ENCODE measurements at places on chromosomes 2 and 18.
A peak's percentile ranks its signal among the peaks of the same experiment; 100 is the strongest.

DNA sequence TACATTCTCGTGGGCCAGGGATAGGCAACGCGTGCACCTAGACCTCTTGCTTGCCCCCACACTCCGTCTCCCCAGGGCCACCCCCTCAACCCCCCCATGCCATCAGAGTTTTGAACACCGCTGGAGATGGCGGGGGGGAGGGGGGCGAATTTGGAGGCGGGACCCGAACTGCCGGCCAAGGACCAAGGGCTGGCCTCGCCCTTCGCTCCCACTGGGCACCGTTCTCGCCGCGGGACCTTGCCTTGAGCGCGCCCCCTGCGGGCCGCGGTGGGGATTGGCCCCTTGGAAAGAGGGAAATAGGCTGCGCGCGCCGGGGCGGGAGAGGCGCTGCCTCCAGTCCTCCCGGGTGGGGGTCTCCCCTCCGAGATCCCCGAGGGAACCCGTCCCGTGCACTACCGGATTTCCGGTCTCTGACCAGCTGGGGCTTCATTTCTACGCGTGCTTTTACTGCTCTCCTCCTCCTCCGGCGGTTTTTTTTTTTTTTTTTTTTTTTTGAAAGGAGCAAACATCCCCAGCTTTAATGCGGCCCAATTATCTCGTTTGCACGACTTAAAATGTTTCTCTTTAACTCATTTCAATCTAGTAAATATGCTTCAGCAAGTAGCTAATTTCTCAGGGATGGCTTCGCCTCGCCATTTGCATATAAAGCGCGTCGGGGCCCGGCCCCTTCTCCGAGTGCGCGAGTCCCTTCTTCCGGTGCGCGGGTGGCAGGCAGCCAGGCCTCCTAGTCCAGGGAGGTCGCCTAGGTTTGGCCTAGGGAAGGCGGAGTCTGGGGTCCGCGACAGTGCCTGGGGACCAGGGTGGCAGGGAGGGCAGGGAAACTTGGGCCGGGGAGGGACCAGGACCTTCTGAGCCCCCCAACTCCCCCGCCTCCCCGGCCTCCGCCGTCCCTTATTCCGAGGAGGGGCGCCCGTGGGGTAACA is 10.0 kb upstream of the GBX2 start:
- DNase-seq: peak; percentile 80

DNA sequence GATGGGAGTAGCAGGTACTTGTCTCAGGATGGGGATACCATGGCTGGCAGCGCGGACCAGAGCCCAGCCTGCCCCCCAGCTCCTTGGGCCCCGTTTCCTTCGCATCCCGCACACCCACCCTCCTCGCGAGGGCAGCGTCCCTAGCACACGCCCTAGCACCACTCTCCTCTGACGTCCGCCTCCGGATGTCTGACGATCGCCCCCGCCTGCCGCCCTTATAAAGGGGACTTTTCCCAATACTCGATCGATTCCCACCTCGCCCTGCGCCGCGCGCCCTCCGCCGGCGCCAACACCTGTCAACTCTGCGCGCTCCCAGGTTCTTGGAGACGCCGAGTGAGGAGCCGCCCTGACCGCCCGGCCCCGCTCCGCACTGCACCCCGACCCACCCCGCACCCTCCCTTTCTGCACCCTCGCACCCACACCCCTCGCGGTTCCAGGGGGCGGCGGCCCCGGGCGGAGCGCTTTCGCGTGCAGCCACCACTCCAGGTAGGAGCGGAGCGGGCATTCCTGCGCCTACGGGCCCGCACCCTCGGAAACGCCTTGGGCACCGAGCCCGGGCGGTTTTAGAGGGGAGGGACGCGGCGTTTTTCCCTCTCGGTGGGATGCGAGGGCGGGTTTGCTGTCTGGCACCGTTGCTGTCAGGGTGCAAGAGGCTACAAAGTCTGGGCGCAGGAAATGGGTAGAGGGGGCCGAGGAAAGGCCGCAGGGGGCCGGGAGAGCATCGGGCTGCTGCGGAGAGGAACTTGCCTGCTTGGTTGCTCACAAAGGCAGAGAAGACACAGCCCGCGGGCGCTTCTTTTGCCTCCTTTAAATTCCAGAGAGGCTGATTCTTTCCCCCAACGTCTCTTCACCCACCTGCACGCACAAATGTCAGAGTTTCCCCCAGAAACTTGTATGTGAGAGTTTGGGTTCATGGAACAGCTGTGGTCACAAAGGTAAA is at the start of gene SLC5A7:
SLC5A7 (plus strand) TSS at position 247 of the 940 bp plus-strand sequence. CDS start 1,632 bp downstream, outside the sequence.
- DNase-seq: no peak

- no peak for DNase-seq
Measured at GRCh38 chr2:74347742-74348141, 4.5 kb upstream of the SLC4A5 start.

DNA sequence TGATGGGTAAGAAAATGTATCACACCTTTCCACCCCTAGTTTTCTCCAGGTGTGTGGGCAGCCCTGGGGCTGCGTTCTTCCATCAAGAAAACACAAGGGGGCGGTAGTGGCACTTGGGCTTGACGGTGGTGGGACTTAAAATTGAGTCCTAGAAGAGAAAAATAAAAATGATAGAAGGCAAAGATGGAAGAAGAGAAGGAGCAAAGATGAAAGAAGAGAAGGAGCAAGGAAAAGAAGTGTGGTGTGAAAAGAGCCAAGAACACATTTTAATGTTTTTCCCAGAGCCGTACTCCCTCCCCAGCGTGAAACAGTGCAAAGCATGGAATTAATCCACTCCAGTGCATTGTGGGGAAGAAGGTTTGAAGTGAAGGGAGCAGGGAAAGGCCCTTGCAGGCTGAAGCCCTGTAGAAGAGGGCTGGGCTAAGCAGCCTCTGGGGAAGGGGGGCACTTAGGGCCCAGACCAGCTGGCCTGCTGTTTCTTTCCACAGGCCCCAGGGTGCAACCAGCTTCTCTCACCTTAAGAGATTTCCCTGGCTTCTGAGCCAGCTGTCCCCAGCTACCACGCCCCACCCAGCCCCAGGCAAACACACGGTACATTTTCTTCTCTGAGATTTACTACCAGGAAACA is 256.8 kb downstream of the RNF152 start:
- peak; percentile 38 for DNase-seq

- DNase-seq: no peak
Measured at GRCh38 chr2:196259507-196260481, 88.4 kb upstream of the STK17B start.

DNA sequence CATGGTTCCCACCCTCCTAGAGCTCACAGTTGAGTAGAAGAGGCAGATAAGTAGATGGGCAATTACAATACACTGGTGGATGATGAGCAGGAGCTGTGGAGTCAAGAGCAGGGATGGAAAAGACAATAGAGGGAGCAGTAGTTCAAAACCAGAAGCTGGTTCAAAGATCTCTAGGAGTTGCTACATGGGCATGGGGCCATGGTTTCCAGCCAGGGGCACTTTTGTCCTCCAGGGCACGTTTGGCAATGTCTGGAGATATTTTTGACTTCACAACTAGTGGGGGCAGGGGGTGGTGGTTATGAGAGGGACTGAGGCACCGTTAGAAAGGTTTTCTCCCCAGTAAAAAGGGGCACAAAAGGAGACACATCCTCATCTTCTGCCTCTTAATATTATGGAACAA is 236.0 kb downstream of the DYSF start:
- no peak for DNase-seq

GRCh38 chr18:23143016-23143814 is 7.9 kb downstream of the CABLES1 start:
- no peak for DNase-seq

- no peak for DNase-seq
Measured at GRCh38 chr18:3193331-3193730, 26.4 kb downstream of the MYOM1 start.

DNA sequence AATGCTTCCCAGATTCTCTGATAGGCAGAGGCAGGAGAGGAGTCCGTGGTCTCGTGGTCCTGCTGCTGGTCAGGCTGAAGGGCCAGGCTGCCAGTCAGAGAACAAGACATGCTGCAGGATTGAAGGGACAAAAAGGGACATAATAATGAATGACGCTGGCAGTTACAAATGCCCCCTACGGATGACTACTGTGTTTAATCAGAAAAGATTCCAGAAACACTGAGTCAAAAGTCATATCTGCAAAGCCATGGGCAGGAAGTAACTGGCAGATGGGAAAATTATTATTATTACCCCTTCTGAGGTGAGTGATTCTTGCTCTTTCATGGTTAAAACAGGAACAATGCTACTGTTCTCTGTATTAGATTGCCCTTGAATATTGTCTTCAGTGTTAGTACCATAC is 19.0 kb downstream of the LCT start:
- DNase-seq: no peak

DNA sequence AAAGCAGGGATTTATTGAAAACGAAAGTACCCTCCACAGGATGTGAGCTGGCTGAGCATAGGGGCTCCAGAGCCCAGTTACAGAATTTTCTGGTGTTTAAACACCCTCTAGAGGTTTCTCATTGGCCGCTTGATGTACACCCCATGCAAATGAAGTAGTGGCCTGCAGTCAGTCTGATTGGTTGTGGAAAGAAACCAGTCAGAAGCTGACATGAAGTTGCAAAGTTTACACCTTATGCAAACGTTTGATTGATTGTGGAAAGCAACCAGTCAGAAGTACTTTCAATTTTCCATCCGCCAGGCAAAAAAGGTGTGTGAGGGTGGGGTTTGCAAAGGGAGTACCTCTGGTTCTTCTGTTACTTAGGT is 62.3 kb downstream of the VWA3B start:
- DNase-seq: no peak

GRCh38 chr2:213079756-213080155 is 71.7 kb downstream of the IKZF2 start:
- no peak for DNase-seq

GRCh38 chr2:235752846-235753245 is 259.0 kb downstream of the AGAP1 start:
- no peak for DNase-seq

- no peak for DNase-seq
Measured at GRCh38 chr2:241279413-241279812, 36.1 kb downstream of the HDLBP start.

DNA sequence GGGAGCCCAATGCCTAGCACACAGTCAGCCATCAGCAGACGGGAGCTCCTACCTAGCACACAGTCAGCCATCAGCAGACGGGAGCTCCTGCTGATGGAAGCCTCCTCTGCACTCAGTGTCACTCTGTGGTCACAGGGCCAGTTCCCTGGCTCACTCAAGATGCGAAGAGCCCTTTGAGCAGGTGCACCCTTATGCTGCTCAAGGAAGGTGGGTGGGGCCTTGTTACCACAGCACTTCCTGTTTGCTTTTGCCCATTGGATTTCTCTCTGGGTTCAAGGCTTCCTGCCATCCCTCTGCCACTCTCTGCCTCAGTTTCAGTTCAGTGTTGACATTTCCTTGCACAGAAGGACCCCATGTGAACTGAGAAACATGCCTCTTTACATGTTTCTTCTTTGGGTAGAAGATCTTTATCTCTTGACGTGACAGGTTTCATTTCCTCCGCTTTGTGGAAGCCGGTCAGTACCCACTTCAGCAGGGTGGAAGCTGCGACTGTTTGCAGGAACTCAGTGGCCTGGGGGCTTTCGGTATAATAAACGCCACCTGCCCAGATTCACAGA is 11.6 kb downstream of the TRIB2 start:
- no peak for DNase-seq

- no peak for DNase-seq
Measured at GRCh38 chr2:176979981-176980710, 232.4 kb upstream of the HNRNPA3 start.

DNA sequence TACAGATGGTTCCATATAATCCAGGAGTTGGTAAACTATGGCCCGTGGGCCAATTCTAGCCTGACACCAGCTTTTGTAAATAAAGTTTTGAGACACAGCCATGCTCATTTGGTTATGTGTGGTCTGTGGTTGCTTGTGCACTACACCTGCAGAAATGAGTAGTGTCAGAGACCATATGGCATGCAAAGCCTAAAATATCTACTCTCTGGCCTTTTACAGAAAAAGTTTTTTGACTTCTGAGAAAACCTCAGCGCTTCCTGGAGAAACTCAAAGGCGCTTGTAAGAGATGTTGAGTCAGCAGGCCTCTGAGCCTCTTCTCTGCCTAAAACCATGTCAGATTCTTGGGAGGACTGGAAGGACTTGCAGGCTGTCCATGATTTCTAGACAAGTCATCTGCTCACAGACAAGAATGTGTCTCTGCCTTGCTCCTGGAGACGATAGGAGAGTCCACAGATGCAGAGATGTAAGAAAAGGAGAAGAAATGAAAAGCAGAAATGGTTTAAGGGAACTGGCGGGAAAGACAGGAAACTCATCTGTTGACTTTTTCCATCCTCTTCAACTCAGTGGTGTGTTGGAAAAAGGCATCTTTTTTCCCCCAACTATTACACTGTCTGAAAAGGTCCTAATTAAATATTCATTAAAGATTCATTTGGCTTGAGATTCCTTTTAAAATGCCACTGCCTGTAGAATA is 5.2 kb downstream of the TTC39C start:
- no peak for DNase-seq

DNA sequence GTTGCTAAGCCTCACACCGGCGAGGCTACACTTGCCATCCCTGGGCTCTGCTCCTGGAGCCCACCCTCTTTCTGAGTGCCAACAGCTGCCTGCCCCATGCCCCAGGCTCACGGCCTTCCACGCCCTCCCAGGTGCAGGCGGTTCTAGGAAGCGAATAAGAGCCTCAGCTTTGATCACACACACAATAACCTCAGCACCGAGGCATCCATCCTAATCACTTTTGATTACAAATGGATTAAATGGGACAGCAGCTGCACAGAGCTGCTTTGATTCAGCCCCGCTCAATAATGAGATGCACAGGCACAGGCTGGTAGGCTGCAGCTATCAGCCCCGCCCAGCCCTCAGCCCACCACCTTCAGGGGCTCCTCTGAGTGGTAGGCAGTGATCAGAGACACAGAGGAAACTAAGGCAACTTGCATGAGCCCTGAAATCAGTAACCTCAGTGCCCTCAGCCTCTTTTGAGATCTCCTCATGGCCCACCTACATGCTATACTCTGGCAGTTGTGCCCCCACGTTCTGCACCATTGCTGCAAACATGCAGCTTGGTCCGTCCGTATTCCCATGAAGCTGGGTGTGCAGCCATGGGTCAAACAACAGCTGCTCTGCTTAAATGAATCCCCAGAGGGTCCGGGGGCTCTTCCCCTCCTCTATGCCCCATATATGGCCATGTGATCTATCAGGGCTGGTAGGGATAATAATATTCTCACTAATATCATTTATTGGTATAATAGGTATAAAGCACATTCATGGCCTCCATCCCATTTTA is 171.4 kb downstream of the SETBP1 start:
- no peak for DNase-seq

DNA sequence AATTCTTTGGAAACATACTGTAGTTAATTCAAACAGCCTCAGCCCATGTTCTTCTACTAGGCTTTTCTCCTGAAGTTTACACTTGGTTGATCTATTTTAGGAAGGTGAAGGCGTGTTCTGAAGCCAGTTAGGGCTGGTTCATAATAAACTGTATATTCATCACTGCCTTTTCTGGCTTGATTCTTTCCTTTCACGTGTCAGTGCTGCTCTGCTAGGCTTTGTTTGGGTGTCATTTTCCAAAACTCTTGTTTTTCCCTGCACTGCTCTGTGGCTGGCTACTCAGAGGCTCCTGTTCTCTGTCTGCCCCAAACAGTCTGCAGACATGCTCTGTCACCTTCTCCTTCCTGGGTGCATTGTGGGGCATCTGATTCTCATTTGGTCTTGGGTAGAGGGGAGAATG is 136.1 kb downstream of the PARD3B start:
- no peak for DNase-seq

DNA sequence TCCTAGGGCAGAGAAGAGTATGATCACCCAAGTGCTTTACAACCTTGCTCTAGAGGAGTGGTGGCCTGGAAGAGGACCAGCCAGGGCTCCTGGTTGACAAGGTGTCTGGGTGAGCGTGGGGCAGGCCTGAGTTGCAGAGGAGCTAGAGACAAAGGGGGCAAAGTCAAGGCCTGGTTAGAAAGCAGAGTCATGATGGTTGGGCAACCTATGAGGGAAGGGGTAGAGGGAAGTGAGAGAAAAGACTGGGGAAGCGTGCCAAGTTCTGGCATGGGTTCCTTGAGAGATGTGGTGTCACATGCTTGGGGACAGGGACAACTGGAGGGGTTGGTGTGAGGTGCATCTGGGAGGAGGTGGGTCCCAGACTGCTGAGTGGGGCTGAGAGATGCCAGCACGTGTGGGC is 13.5 kb downstream of the ZFP36L2 start:
- DNase-seq: no peak
